ENCODE measurements at places on chromosomes 3 and 15. TPM values are rescaled to one million over a fixed set of nuclear protein-coding genes. Genes with fewer than 3 reads are reported as not detected.

DNA sequence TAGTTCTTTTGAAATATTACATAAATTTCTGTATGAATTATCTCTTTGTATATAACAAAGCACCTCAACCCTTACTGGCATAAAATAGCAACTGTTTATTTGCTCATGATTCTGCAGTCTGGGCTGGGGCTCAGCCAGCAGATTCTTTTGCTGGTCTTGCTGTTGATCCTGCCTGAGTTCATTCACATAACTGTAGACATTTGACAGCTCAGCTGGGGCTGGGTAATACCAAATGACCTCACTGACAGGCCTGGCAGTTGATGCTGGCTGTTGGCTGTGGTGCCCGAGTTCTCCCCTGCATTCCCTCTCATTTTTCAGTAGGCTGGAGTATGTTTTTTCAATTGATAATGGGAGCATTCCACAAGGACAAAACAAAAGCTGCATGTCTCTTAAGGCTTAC lies 449.9 kb upstream of the GOLIM4 start:
- DNase-seq: peak; percentile 53

The PARL gene
- 96.0 TPM for total RNA-seq

GRCh38 chr3:42476225-42477125 lies 26.0 kb upstream of the VIPR1 start:
- DNase-seq: no peak

DNA sequence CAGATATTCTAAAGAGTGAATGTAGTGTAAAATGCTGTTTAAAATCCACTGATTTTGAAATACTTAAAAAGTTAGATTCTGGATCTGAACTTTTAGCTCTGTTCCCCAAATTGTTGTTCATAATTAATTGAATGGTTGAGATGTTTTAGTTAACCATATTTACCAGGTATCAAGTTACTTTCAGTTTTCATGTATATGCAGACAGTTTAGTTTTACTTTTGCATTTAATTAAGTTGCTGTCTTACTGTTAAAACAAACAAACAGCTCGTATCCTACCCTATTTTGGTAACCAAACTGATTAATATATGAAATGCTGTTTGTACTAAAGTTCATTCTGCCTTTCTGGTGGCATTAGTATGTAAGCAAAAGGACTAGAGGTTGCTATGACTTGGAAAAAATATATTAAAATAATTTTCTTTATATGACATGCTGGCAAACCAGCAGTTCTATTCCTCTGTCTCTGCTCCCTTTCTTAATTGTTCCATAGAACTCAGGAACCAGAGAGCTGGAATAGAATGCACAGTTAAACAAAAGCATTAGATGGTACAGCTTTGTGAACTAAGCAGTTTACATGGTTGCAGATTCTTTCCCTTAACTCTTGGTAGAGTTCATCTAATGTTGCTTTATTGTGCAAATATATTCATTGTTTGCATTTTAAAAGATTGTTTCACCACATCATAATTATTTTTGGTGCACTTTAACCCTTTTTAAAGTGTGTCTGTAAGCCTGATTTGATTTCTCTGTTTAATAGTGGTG lies 39.5 kb upstream of the SCAANT1 start:
- no peak for DNase-seq

GRCh38 chr3:48067271-48067670 lies 51.1 kb upstream of the MAP4 start:
- DNase-seq: no peak

GRCh38 chr3:72618739-72619138 lies 229.5 kb downstream of the SHQ1 start:
- no peak for DNase-seq

- no peak for DNase-seq
Measured at GRCh38 chr3:142225885-142226215, 465 bp upstream of the GK5 start.

The CGNL1 gene
- total RNA-seq: 85.6 TPM

DNA sequence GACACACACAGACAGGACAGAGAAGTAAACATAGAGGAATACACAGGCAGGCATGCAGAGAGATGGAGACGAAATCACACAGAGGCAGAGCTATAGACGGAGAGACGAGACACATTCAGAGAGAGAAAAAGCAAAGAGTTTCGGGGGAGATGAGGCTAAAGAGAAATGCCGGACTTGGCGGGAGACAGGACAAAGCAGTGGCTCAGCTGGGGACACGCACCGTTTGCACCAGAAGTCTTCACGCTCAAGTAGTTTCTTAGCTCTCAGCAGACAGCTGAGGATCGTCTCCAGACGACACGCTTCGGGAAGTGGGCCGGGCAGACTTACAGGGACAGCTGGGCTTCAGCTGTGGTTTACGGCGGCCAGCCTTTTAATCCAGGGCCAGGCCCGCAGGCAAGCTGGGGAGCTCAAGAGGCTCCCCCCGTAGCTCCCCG lies 56.2 kb upstream of the DLG1 start:
- no peak for DNase-seq

DNA sequence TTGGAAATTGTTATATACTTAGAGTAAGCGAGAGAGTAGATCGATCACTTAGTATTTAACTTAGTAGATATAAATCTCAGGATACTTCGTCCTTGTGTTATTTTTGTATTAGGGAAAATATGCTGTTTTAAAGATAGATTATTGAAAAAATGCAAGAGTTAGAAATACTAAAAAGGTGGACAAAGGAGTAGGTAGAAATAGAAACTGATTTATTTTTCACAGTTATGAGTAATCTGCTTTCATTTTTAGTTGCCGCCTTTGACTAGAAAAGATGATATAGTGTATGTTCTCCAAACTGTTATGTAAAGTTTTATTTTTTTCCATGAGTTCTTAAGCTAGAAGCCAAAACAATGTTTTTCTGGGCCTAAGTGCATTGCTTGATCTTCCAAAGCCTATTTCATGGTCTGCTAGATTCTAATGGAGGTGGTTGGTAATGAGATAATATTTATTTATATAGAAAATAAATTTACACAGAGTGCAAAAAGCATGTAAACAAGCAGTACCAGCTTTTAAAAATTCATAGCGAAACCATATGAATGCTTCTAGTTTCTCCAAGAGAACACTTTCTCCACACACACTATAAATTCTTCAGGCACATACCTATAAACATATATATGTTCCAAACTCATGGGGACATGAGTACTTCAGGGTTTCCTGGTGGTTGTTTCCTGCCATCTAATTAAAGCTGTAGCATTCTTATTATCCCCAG lies 61.1 kb downstream of the DIPK2A start:
- DNase-seq: no peak

The ZBTB20 gene
- total RNA-seq: 1.6 TPM
